ENCODE measurements at places on chromosomes 6 and 20.

DNA sequence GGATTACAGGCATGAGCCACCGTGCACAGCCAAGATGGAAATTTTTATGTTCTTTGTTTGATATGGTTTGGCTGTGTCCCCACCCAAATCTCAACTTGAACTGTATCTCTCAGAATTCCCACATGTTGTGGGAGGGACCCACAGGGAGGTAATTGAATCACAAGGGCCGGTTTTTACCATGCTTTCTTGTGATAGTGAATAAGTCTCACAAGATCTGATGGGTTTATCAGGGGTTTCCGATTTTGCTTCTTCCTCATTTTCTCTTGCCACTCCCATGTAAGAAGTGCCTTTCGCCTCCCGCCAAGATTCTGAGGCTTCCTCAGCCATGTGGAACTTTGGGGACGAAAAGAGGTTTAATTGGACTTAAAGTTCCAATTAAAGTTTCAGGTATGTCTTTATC lies 14.6 kb downstream of the EEF1A1 start:
- no peak for DNase-seq

- DNase-seq: no peak
Observed at GRCh38 chr6:128280960-128281359, 239.4 kb downstream of the PTPRK start.

DNA sequence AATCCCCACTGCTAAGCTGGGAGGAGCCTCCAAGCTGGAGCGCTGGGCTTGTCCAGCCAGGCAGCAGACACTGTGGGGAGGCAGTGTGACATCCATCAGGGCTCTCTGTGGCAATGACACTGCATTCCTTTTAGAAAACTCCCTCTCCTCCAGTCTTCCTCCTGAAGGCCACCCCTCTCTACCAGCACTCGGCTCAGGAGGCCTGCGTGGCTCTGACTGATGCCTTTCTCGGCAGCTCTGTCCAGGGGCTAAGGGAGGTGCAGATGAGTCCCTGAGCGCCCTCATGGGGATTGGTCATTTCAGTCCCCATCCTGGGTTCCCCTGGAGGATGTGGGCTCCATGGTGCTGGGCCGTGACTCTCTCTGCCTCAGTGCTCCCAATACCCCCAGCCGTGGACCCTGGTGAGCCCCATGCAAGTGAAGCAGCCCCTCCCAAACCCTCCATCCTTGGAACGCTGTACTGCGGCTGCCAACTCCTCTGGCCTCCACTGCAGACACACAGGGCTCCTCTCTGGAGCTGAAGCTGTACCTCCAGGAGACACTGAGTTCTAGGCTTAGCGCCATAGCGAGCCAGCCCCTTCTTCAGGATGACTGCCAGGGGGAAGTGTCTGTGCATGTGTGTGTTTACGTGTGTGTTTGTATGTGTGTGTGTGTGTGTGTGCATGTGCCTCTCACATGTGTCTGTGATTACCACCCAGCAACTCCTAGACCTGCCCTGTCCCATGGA lies 209.6 kb downstream of the ERMARD start:
- DNase-seq: no peak

GRCh38 chr6:142816031-142816430 lies 128.9 kb downstream of the HIVEP2 start:
- no peak for DNase-seq

DNA sequence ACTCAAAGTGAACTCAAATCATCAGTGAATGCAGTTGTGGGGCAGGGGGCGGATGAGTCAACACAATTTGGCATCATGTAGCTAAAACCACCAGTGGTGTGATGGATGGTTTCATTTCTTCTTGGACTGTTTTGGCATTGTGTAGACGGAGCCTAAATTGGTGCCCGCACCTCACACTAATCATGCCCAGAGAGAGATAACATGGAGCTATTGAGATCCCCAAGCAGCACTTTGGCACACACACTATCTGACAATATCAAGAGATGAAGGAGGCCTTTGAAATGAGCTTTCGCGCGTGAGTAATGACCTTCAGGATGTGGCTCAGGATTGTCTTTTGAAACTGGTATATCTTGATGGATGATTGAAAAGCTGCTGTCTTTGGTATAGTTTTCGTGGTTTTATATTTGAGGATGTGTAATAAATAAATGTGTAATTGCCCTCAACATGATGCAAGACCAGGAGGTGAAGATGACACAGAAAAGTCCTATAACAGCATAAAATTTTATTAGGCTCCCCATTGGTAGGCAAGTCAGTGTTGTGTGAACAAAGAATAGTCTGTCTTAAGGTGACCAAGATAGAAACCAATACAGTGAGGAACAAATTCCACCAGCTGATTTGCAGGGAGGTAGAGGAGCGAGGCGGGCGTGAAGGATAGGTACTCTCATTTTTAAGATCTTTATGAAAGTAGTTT lies 174.2 kb downstream of the TSHZ2 start:
- no peak for DNase-seq

DNA sequence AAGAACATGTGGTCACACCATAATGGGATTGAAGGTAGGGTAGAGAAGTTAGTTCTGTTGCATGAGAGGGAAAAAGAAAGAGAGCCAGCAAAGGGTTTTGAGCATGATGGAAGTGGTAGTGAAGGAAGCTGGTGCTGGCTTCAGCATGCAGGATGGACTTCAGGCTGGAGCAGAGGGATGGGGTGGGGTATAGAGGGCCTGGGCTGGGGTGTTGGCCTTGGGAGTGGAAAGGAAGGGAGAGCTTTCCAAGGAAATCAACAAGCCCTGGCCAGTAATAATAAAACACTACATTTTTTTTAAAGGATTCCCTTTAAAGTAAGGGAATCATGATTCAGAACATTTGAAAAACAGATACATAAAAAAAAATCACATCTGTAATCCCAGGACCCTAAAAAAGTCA lies 61.2 kb downstream of the LAMA4 start:
- no peak for DNase-seq

GRCh38 chr6:14871221-14871620 lies 374.6 kb upstream of the JARID2 start:
- DNase-seq: no peak

DNA sequence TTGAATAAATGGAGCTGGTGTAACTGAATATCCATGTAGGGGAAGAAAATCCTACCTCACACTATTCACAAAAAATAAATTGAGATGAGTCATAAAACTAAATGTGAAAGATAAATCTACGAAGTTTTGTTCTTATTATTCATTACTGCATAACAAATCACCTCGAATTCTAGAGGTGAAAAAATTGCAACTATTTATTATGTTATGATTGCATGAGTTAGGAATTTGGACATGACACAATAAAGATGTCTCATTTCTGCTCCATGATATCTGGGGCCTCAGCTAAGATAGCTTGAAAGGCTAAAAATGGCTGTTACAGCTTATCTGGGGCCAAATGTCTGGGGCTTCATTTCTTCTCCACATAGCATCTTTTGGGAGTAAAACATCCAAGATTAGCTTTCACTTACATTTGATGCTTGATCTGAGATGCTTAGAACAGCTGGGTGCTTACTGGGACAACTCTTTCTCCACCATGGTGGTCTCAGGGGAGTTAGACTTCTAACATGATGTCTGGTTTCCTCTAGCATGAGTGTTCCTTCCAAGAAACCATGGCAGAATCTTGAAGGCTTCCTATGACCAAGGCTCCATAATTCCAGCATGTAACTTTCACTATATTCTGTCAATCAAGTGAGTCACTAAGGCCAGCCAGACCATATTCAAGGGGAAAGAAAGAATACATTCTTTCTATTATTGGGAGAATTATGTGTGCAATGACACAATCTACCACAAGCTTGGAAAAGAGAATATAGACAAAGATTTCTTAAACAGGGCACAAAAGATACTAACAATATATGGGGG lies 30.1 kb downstream of the OR2B6 start:
- DNase-seq: no peak

GRCh38 chr6:5640614-5641013 lies 366.1 kb downstream of the NRN1 start:
- DNase-seq: no peak

GRCh38 chr20:49691818-49692568 lies 21.7 kb downstream of the B4GALT5 start:
- no peak for DNase-seq

DNA sequence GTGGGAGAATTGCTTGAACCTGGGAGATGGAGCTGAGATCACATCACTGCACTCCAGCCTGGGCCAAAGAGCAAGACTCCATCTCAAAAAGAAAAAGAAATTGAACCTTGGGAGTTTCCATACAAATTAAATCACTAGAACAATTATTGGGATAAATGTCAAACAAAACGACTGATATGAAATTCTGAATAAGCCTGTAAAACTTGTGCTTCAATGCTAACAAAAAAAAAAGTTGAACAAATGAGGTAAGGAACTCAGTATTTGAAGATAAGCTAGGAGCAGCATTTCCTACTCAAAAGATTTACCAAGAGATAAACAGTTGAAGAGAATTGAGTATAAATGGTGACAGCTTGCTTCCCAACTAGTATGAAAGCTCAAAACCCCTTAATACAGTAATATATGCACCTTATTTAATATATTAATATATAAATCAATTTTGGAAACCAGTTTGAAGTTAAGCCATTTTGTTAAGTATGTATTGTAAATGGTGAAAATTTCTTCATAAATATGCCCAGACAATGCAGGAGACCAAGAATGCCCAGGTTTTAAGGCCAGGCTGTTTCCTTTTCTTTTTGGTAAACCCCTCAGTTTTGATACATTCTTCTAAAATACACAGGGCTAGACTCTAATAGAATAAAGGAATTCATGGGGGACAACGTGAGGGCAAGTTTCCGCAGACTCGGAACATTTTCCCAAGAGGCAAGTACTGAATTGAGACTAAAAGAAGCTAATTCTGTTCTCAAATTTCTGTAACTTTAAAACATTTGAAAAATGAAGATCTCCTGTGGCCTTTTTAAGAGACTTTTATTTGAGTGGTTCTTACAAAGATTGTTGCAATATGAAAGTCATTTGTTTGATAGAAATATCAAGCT lies 3.9 kb downstream of the ROMO1 start:
- DNase-seq: no peak

- no peak for DNase-seq
Observed at GRCh38 chr20:5356941-5357340, 40.2 kb upstream of the PROKR2 start.

DNA sequence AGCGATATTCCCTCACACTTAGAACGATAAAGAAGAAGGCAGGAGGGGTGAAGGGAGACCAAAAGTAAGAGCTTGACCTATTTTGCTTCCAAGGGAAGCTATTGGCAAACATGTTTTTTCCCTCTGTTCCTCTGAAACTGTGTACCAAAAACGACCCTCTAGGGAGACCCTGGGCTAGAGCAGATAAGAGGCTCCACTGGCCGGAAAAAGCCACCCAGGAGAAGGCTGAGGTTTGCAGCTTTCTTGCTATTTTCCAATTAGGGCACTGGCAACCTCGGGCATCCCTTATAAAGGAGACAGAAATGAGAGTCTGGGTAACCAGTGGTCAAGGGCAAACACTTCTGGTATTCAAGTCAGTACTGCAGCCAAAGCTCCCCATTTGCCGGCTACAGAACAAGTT lies 168.0 kb downstream of the KIF16B start:
- no peak for DNase-seq

- no peak for DNase-seq
Observed at GRCh38 chr6:17964633-17965032, 22.8 kb downstream of the KIF13A start.

- DNase-seq: no peak
Observed at GRCh38 chr20:64072498-64073063, 6.7 kb downstream of the RGS19 start.

DNA sequence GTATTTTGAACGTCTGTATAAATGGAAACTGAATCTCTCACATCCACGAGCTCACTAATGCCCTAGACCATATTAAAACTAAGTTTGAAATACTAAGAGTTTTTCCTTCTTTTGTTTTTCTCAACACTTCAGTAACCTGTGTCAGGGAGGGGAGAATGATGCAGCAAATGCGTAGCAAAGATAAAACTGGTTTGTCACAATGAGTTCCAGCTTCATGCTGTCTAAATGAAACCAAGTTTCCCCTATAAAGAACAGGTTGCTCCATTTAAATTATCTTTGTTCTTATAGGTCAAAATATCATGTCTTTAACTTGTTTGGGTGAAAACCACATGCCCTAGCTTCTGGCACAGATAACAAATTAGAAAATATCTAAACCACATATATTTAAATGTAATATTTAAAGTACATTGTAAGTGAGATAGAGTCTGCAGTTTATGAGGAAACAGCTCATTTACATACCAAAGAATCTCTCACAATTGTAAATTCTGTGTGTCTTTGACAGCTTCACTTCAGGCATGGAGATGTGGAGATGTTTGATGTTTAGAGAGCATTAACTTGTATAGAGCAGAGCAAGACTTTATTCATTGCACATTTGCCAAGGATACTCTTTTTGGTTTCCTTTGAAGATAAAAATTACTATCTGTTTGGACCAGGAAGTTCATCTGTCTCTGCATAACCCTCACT lies 7.3 kb downstream of the TRDN start:
- DNase-seq: no peak

DNA sequence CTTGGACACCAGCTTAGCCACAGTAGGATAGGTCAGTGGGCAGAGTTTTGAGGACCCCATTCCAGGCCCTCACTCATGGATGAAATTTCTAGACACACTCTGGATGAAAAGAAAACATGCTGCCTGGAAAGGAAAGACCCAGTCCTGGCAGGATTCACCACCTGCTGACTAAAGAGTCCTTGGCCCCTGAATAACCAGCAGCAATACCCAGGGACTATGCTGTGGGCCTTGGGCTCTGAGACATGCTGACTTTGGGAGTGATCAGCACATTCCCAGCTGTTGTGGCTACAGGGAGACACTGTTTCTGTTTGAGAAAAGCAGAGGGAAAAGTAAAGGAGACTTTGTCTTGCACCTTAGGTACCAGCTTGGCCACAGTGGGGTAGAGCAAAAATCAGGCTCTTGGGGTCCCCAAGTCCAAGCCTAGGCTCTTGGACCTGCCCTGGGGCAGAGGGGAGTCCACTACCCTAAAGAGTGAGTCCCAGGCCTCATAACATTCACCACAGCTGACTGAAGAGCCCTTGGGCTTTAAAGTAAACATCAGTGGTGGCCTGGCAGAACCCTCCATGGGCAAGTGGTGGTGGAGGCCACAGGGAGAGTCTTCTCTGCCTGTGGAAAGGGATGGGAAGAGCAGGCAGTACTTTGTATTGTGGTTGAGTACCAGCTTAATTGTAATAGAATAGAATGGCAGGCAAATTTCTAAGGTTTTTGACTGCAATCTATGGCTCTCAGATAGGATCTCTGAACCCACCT lies 516.8 kb downstream of the BCKDHB start:
- no peak for DNase-seq

DNA sequence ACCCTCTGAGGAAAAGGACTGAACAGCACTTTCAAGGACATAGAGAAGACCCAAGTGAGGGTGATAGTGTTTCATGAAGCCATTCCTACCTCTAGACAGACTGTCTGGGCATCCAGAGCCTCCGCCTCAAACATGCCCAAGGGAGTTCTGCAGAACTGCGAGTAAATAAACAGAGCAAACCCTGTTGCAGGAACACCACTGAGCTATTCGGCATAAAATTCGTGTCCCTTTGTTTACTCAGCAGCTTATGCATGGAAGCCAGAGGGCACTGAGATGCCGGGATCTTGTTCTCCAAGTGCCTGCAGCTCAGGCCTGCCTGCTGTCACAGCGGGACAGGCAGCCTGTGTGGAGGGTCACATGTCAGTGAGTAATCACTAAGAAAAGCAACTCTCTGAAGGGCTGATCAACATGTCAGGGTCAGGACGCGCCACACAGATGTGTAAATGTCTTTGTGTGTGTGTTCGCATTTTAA lies 164.9 kb upstream of the HEY2 start:
- no peak for DNase-seq

All from fibroblast of skin of left quadriceps (primary cell).